ENCODE measurements at places on chromosomes 2 and 18. TPM values are rescaled to one million over a fixed set of nuclear protein-coding genes. Genes with fewer than 3 reads are reported as not detected.

DNA sequence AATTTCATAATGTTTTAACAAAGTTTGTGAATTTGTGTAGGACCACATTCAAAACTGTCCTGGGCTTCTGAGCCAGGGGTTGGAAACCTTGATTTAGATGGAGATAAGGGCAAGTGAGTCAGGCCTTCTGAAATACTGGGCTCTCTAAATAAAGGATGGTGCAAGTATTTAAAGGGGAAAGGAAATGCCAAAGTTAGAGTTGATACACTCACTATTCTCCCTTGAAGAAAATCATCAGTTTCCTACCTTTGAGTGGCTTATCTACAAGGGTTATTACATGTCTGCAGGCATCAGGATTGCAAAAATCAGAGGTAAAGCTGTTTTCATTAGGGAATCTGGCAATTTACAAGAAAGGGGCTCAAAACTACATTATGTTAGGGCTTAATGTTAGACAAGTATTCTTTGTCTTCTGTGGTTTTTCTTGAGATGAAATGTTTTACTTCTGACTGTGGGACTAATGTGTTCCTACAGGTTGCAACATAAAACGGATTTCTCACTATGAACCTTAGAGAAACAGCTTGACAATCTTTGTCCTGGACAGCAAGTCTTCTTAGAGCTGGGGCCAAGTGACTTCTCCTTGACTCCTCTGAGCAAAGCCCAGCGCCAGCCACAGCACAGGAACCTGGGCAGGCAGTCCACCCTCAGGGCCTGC lies 31.1 kb downstream of the RNU4ATAC start:
- DNase-seq, result no peak

- no peak for DNase-seq
These were observed at the start of gene GTF2A1L for GRCh38 chr2:48617618-48618017. Gene GTF2A1L (plus strand): TSS chr2:48617856. CDS start chr2:48617875, 19 bp downstream.

- DNase-seq, result no peak
These were observed 78.9 kb upstream of the YWHAQ start for GRCh38 chr2:9709539-9710285.

- DNase-seq, result no peak
These were observed 42.8 kb upstream of the COL3A1 start for GRCh38 chr2:188931361-188931760.

DNA sequence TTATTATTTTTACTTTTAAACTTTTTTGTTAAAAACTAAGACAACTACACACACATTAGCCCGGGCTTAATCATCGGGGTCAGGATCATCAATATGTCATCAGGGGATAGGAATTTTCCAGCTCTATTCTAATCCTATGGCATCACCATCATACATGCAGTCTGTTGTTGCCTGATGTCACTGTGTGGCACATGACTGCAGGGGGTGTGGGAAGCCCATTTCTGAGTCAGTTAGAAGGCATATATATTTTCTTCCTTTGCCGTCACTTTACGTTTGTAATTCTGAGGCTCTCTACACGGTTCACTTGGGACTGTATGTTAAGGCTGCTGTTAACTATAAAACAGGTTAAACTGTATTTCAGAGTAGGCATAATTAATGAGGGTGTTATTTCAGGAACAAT lies 144.4 kb upstream of the ITGA6 start:
- DNase-seq, result no peak

DNA sequence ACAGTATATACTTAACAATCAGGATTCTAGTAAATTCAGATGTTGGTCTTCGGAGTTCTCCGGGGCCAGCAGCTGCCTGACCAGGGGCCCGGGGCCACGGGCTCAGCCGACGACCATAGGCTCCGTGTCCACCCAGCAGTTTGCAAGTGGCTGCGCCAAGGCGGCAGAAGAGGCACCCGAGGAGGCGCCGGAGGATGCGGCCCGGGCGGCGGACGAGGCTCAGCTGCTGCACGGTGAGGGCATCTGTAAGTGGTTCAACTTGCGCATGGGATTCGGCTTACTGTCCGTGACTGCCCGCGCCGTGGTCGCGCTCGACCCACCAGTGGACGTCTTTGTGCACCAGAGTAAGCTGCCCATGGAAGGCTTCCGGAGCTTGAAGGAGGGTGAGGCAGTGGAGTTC lies 136.3 kb downstream of the NUP35 start:
- no peak for DNase-seq

The ATRAID gene
- total RNA-seq, result 109 TPM

The AOX1 gene
- total RNA-seq, result not detected

The PRKAG3 gene
- total RNA-seq, result not detected

All from activated CD4-positive, alpha-beta T cell treated with anti-CD3 and anti-CD28 coated beads, Interleukin-2, amount 10 ng/mL, durations not matched to agents 24 days and 14 days (primary cell).